ENCODE measurements at places on chromosomes 1 and 21.

DNA sequence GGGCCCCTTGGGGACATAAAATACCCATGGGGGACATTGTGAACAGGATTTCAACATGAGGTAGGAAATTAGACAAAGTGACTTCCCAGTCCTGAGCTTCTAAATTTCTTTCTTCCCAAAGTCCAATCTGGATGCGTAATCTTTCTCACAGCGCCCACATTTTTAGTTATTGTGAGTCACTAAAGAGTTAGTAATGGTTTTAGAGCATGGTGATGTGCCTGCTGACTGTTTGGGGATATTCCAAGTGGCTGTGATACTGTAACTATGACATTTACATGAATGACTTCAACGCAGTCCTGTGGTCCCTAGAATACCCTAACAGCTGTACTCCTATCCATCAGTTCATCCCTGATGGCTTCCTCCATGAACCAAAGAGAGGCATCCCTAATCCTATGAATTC lies 224.0 kb upstream of the COA6 start:
- DNase-seq, result peak; percentile 19

GRCh38 chr1:228366062-228366865 lies 40.4 kb downstream of the TRIM11 start:
- no peak for DNase-seq

- peak; percentile 18 for DNase-seq
These were observed 675.5 kb upstream of the CXADR start for GRCh38 chr21:16837321-16837720.

DNA sequence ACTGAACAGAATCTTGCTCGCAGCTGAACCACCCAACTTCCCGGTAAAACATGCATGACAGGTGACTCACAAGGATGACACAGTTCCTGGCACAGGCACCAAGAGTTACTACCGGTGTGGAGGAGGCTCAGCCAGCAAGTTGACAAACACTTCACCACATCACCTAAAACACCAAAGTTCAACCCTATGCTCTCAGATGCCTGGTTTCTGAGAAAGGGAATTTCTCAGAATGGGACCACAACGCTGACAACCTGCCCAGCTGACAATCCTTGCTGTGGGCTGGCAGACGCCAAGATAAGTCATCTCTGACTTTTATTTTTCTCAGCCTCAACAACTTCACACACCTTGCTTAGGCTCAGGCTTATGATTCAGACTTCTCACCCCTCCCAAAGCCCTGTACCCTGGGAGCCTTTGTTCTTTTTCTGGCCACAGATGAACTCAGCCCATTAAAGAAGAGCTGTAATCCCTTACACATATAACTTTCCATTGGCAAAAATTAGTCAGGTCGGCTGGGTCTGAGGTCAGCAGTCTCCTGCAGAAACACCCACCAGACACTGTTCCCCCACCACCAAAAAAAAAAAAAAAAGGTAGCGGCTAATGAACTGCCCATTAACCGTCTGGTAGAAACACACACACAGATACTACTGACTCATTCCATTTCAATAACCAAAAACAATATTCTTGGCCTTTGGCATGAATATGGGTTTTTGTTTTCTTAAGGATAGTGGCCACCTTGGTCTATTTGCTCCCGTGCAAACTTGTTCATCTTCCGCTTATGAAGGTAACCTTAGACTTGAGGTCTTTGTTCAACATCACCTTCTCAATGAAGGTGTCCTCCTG lies 10.8 kb upstream of the TIAM1 start:
- peak; percentile 96 for DNase-seq

DNA sequence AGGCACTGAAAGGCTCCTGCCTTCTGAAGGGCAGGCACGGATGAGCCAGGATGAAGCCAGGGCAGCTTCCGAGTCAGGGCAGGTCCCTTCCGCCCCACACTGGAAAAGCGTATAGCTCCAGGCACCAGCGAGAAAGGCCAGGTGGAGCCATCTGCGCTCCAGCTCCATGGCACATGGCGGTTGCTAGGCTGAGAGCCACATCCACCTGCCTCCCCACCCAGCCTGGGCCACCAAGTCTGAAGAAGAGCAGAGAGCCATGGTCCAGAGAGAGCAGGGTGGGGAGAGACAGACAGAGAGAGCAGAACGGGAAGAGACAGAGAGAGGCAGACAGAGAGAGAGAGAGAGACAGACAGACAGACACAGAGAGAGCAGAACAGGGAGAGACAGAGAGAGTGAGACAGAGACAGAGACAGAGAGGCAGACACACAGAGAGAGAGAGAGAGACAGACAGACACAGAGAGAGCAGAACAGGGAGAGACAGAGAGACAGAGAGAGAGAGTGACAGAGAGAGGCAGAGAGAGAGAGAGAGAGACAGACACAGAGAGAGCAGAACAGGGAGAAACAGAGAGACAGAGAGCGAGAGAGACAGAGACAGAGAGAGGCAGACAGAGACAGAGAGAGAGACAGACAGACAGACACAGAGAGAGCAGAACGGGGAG lies 5.2 kb downstream of the FNDC10 start:
- no peak for DNase-seq

DNA sequence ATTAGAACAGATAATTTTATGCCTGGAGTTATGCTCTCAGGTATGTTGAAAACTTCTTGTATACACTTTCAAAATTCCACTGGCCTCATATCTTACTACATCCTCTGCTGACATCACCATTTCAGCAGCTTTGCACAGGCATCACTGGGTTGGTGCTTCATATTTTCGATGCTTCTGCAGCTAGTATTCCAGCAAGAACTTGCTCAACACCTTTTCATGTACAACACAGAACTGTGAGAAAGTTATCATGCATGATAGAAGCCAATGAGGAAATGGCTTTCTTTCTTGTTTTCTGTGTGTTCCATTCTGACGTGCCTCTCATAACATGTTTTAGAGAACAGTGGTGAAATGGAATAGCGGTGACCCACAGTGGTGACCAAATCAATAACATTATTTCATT lies 5.1 kb upstream of the GBP5 start:
- no peak for DNase-seq

DNA sequence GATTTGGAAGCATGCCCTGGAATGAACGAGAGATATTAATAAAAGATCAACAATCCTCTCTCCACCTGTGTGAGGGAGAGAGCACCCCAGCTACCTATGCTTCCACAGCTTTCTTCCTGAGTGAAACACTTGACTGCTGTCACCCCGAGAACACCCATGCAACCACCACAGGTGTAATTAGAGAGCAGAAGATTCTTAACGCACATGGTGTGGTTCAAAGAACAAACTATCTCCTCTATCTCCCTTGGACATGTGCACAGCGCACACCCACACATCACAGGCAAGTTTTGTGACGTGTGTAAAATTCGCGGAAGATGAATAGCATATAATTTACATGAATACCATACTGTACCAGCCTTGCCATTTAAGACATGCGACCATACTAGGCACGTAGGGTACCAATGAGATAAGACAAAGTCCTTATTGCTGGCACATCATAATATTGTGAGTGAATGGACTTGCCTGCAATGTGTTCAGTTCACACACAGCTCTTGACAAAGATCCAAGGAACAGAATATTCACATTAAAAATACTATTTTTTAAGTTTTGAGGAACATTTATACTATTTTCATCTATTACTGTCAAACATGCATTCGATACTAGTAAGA lies 11.6 kb downstream of the ERRFI1 start:
- peak; percentile 1 for DNase-seq

GRCh38 chr1:25805863-25806225 lies 5.9 kb downstream of the SELENON start:
- DNase-seq, result peak; percentile 66

- no peak for DNase-seq
These were observed 72.8 kb downstream of the ATF6 start for GRCh38 chr1:161838885-161839284.

DNA sequence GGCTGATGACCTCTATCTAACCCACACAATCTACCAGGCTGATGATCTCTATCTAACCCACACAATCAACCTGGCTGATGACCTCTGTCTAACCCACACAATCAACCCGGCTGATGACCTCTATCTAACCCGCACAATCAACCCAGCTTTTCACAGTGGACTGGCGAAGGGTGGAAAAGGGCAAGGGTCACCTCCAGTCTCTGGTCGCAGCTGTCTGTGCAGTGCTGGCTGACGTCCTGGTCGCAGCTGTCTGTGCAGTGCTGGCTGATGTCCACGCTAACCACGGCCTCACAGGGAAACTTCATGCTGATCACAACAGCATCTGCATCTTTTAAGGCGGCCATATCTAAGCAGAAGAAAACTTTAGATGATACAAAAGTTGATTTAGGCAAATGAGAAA lies 12.2 kb upstream of the CCDC27 start:
- DNase-seq, result no peak

DNA sequence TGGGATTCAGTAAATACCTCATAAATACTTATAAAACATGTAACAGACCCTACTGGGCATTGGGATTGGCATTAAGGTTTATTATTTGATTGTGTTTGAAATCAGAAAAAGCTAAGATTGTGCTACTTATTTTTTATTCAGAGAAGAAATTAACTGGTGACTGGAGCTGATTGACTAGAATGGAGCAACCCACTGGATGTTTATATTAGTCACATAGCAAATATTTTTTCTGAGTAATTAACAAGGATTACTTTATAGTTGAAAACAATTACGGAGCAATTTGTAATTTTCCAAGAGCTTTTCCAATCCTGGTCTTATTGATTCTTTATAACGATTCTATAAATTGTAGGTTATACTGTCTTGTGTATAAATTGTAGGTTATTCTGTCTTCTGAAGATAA lies 208.7 kb downstream of the HLX start:
- DNase-seq, result peak; percentile 54

GRCh38 chr1:23601135-23601967 lies 42.0 kb upstream of the ID3 start:
- no peak for DNase-seq

- DNase-seq, result no peak
These were observed 39.2 kb downstream of the PROX1 start for GRCh38 chr1:214026985-214027384.

DNA sequence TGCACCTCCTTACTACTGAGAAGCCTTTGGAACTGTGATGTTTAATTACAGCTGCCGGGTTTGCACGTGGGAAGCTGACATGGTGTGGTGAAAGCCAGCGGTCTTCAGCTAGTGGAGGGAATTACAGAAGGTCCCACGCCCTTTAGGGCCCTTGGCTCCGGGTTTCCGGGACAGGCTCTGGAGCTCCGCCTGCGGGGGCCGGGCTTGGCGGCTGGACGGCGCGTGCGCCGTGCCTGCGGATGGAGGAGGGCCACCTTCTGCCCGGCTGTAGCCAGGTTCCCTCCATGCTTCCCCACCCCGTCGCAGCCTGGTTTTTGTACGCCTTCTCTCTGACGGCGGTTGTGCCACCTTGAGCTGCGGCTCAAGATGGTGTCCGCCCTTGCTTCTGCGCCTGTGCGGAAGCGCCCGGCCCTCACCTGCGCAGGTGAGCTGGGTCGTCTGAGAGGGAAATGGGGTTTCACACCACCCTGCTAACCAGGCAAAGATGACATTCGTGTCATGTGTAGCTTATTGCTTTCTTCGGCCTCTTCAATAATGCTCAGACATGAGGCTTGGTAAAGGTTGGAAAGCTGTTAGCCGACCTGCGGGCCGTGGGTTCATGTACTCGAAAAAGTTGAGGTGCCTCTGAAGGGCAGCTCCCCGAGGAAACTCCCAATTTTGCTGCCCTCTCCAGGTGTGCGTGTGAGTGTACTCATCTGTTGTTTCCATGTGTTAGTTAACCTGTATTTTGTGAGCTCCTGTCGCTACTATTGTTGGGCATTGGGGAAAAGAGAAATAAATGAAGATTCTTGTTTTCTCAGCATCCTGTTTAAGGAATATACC lies 36.6 kb upstream of the OPRD1 start:
- DNase-seq, result peak; percentile 70

DNA sequence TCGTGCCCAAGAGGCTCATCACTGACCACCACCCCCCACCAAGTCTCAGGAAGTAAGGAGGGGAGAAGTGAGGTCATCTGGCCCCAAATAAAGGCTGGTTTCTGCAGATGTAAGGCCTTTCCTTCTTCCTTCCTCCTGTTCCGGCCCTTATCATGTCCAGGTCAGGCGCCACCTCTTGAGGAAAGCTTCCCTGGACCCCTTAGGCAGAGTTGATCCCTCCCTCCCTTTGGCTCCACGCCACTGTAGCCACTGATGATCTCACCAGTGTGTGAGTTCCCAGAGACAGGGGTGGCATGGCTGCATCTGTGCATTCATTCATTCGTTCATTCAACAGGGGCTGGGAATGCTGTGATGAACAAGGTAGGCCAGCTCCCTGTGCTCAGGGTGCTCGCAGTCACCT lies 59.2 kb downstream of the TAS1R2 start:
- DNase-seq, result no peak

DNA sequence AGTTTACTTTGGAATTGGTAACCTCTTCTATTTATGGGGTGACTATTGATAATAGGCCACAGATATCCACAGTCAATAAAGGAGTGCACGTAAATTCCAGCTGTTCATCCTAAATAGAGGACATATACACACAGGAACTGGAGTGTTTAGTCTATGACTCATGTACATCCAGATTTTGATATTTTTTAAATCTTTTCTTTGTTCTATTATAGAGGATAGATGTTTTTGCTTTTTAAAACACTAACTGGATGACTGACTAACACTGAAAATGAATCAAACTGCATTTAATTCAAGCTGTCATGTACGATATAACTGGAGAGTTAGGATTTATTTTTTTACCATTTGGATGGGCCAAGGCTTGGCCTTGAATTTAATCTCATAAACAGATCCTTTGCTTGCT lies 45.9 kb downstream of the RGL1 start:
- DNase-seq, result no peak

- peak; percentile 47 for DNase-seq
These were observed 106.7 kb upstream of the C21orf91 start for GRCh38 chr21:17925899-17926298.

GRCh38 chr1:185345913-185346720 lies 29.1 kb upstream of the IVNS1ABP start:
- no peak for DNase-seq

DNA sequence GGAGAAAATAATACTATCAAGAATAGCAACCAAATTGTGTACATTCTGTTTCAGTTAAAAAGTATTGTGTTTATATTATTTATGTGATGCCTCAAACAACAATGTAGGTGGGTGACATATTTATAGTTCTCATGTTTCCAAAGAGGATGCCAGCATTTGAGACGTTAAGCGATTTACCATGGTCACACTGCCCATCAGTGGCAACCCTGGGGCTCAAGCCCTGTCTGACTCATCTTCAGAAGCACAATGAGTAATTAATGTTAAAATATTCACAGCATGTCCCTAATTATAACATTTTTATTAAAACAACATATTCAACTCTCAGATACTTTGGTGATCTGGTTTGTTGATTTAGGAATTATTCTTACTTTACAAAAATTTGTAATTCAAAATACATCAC lies 409.4 kb downstream of the BRINP3 start:
- no peak for DNase-seq

DNA sequence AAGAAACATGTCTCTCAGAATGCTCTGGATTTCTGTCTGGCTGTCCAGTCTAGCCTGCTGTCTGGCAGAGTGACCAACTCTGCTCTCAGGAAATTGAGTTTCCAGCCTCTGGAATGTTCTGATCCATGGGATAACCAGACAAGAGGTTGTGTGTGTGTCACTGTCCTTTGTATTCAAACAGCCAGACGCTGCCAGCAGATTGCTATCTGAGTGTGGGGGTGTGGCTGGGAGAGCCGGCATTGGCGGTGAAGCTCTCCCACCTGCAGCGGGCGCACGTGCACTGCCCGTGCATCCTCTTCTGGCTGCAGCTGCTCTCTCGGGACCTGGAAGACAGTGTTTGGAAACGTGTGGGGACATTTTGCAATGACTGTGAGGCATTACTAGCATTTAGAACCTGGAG lies 26.1 kb downstream of the PKP1 start:
- DNase-seq, result no peak

- no peak for DNase-seq
These were observed 119.2 kb downstream of the LRIG2 start for GRCh38 chr1:113192242-113192641.

- DNase-seq, result peak; percentile 47
These were observed 1.3 kb downstream of the CDC42BPA start for GRCh38 chr1:227317011-227317451.
